ENCODE measurements at places on chromosomes 16 and 17.
A peak's percentile ranks its signal among the peaks of the same experiment; 100 is the strongest.

DNA sequence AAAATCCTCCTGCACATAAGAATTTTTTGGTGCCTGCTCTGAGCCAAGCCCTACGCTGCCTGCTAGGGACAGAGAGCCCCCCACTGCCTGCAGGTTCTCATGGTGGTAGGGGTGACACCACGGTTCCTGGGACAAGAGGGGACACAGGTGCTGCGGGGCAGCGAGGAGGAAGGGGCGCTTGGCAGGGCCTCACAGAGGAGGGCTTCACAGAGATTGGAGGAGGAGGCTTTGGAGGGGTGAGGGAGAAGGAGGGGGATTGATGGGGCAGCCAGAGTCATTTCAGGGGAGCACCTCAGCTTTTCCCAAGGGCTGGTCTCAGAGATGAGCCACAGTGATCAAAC, 29.8 kb upstream of the GSG1L start:
- no peak for DNase-seq

DNA sequence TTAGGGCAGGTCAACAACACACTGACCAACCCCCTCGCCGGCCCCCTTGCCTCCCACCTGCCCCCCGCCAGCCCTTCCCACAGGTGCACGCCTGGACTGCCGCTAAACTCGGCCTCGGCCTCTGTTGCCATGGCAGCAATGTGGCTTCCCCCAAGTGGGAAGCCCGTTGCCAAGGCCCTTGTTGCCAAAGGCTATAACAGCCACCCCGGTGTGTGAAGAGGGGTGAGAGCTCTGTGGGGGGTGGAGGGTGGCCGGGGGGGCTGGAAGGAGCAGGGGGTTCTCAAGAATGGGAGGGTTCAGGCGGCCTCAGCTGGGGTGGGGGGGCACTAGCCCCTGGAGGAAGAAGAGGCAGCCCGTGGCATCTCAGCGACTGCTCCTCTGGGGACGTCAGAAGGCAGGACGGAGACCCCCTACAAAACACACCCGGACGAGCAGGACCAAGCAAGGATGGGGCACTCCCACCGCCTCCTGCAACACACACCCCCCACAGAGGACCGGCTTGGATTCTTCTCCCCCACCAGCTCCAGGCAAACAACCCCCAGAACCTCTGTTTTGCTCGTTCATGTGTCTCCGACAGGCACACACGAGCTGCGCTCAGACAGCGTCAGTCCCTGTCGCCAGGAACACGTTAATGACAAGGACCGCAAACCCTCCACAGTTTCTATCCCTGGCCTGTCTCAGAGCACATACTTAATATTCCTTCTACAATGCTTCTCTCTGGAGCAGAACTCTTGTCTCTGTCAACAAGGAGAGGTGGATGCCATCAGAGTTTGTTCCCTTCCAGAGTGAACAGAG, 55.7 kb downstream of the ABR start:
- DNase-seq: no peak

GRCh38 chr17:49546546-49547535, 28.8 kb upstream of the NXPH3 start:
- no peak for DNase-seq

DNA sequence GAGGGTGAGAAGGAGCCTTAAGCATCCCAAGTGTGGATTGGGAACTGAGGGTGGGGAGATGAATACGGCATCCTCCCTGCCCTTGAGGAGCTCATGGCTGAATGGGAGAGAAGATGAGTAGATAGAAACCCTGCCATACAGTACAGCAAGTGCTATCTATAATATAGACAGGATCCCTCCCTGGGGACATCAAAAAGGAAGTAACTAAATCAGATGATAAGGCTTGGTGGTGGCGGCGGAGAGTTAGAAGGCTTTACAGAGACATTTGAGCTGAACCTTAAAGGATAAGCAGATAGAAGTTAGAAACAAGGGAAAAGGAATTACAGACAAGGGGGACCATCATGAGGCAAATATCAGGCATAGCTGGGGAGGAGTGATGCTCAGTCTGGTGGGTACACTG, 67.5 kb upstream of the TMEM132E start:
- no peak for DNase-seq

DNA sequence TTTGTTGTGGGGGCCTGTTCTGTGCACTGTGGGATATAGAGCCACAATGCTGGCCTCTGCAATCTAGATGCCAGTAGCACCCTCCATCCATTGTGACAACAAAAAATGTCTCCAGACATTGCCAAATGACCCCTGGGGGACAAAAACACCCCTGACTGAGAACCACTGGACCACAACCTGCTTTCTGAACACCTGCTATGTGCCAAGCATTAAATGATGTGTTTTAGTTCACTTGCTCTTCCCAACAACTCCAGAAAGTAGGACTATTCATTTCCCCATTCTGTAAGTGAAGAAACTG, 367.0 kb upstream of the ERCC4 start:
- no peak for DNase-seq

- DNase-seq: no peak
These were observed 9.3 kb downstream of the PRSS27 start for GRCh38 chr16:2710711-2711231.

DNA sequence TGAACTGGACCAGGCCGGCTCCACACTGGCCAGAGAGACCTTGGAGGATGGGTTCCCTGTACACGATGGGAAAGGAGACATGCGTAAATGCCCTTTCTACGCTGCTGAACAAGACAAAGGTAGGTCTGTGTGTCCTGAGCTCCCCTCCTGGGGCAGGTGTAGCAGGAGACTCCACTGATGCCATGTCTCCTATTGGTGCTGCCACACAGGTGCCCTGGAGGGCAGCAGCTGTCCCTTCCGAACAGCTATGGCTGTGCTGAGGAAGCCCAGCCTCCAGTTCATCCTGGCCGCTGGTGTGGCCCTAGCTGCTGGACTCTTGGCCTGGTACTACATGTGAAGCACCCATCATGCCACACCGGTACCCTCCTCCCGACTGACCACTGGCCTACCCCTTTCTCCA, 29.2 kb downstream of the CDIP1 start:
- DNase-seq: no peak

DNA sequence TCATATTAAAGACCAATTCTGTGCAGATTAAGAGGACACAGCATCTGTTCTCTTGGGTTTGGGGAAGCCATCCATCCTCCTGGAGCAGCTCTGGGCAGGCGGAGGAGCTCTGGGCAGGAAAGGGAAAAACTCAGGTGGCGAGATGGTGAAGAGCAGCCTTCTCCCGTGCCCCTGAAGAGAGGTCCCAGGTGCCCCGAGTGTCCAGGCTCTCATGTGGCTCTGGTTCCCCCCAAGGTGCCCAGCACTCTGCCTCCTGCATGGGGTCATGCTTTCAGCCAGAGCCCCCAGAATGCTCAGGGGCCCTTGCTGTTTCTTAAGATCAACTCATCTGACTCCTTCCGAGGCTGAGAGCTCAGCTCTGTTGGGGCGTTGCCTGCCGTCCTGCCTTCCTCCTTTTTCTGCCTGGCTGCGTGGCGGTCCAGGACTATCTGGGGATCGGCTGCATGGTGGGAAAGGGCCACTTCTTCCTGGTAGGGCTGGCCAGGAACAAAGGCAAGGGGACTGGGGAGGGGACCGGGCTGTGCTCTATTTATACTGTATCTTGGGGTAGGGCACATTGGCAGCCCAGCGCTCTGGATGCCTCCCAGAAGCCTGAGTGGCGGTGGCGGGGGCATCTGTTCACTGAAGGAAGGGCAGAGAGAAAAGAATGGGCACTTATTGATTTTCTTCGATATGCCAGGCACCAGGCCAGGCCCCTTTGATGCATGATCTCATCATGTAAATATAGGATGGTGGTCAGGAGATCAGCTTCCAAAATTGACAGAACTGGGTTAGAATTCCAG, 103.2 kb upstream of the SDK2 start:
- no peak for DNase-seq

- DNase-seq: no peak
These were observed 429 bp downstream of the KIF1C start for GRCh38 chr17:4998027-4998731.

- no peak for DNase-seq
These were observed 93.2 kb downstream of the CACNG3 start for GRCh38 chr16:24349320-24349719.

- DNase-seq: no peak
These were observed 6.8 kb downstream of the KIF19 start for GRCh38 chr17:74332763-74333283.

DNA sequence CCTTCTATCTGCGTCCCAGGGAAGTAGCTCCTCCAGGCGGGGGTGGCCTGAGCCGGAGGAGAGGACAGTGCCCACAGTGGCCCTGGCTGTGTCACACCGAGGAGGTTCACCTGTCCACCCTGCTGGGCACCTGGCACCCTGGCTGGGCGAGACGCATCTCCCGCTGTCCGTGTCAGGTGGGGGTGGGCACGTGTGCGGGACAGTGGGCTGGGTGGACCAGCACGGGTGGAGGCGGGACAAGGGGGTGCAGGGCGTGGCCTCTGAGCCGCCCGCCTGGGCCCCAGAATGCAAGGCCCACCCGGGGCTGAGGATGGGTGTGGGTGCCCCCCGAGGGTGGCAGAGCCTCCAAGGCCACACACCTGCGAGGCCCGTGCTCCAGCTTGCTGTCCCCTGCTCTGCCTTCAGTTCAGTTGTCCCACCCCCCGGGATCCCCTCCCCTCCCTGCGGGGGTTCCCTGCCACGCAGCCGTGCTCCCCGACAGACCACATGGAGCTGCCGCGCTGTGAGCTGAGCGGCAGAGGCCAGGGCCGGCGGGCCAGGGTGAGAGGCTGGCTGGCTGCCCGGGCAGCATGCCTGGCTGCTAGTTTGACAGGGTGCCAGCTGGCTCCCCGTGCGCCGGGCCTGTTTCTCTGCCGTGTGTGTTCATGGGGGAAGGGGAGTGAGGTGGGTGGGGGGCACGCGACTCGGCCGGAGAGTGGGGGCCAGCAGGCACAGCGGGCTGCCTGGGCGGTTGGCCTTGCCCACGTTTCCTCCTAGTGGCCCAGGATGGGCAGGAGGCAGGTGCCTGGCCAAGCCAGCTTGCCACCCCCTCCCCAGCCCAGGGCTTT, 33.9 kb downstream of the BAHCC1 start:
- DNase-seq: peak; percentile 48

GRCh38 chr16:48810436-48810802, 200.4 kb upstream of the N4BP1 start:
- DNase-seq: no peak

DNA sequence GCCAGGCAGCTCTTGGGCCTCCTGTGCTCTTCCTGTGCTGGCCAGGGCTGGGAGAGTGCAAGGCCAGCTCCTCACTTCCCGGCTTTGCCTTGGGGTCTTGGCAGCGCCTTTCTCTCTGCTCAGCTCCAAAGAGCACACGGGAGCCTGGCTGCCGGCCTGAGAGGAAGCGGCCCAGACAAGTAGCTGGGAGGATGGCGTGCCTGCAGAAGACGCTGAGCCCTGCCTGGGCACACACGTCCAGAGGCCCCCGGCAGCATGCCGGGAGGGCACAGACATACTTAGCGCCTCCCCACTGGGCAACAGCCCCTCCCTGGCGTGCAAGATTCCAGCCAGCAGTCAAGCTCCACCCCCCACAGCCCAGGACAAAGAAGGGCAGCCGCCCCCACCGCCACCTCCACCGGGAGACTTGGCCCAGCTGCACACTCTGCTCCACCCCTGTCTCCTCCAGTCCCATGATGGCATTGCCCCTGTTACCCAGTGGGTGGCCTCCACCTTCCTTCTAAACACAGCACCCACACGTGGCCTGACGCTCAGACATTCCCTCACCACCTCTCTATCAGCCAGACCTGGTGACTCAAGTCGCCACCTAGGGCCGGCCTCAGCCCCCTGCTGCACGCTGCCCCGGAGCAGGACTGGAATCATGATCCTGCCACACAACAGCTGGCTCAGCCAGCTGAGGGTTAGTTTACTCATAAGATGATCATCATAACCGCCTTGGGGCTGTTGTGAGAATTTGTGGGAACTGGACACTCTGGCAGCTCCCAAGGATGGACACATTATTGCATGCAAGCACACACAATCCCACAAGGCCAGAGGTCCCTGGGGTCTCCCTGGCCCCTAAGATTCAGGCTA, 12.4 kb downstream of the SGCA start:
- no peak for DNase-seq

DNA sequence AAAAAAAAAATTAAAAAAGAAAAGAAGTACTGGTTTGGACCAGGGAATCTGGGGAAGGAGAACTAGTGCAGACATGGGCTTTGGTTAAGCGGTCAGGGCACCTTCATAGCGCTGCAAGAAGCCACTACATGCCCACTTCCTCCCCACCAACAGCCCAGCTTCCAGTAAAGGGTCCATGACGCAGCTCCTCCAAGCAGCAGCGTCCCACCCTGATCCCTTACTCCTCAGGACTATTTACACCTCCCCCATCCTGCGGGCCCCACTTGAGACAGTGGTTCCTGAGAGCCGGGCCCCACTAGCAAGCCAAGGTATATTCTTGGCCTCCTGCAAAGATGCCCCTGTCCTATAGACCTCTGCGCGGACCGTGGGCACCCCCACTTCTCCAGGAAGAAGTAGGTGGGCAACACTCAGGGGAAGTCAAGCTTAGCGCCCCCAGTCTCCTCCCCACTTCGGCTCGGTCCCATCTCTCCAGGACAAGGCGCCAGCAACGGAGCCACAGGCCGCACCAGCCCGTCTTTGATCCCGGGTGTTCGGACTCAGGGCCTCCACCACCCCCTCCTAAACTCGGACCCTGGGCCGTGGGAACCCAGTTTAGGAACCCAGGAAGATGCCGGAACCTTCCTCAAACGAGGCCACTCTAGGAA, 913 bp upstream of the PRR14 start:
- DNase-seq: no peak

DNA sequence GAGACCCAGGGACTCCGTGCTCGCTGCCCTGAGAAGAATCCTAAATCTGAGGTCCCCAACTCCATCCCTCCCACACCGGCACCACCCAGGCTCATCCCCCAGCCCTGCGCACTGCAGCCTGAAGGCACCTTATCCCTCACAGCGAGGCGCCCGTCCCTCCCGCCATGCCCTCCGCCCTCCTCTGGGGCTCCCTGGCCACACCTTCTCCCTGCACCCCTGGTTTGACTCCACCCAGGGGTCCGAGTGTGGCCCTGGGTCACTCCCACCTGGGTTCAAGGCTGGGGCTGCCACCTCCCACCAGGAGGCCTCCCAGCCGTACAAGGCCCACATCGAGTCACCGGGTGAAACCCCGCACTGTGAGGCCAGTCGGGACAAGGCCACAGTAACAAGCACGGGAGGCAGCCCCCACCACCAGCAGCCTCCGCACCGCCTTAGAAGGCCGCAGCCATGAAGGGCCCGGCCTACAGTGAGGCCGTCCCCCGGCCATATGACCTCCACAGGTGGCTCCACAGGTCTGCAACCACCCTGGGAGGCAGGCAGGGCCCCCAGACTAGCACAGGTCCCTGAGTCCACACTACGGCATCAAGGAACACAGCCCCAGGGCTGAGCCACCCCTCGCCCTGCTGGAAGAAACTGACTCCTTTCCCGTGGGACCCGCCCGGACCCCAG, 8.3 kb downstream of the HAGH start:
- no peak for DNase-seq

GRCh38 chr16:84166796-84167695, 19.8 kb downstream of the TAF1C start:
- no peak for DNase-seq
